PC-3 (cell line): ENCODE measurements at places on chromosomes 2 and 18. TPM values are rescaled to one million over a fixed set of nuclear protein-coding genes. Genes with fewer than 3 reads are reported as not detected.

The MAP3K19 gene
- total RNA-seq, result not detected in 2 replicates

The SGPP2 gene
- not detected in 2 replicates for total RNA-seq

The GNAL gene
- total RNA-seq, result 0.15 and 0.23 TPM in 2 replicates

The DCC gene
- total RNA-seq, result not detected in 2 replicates

The DCDC2C gene
- total RNA-seq, result not detected in 2 replicates

The LIMS3 gene
- total RNA-seq, result 0.26 TPM in 1 of 2 replicates, not detected in the other

The TDRD15 gene
- not detected in 2 replicates for total RNA-seq

The HS1BP3 gene
- 17.8 and 19.6 TPM in 2 replicates for total RNA-seq

The SEPTIN10 gene
- total RNA-seq, result 22.1 and 36.1 TPM in 2 replicates

The SERPINB11 gene
- total RNA-seq, result not detected in 2 replicates

- peak; percentile 8 for DNase-seq
Measured at GRCh38 chr2:141439524-141439923, 691.3 kb downstream of the LRP1B start.

GRCh38 chr2:146252119-146252518 lies 1592.7 kb upstream of the ACVR2A start:
- DNase-seq, result no peak

DNA sequence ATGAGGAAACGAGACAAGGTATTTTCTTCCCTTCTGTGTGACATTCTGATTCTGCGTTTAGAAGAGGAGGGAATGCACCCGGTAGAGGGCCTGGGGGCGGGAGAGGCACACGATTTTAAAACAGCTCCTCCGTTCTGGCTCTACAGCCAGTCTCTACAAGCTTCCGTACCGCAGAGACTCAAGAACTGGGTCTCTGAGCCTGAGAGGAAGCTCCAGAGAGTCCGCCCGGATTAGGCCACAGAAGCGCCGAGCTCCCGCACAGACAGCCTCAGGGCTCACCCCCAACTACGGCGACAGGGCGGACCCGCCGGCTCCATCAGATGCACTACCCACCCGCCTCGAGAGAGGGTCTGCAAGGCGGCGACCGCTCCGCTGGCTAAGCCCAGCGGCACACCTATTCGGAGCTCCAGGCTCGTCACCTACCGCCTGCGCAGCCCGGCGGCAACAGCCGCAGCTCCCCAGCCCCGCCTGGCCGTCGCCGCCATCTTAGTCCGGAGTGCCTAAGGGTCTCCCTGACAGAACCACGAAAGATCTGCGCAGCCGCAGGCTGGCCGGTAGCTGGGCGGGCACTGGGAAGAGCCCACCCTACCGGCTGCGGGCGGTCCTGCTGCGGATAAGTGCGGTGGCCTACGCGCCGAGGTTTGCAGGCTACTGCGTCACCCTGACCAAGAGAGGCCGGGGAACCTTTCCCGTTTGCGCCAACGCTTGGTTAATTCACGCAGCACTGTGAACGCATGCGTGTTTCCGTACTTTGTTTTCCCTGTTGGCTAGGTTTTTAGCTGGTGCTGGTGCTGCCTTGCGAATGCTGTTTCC lies at the start of gene NFU1:
Gene NFU1 (minus strand): TSS at position 498 of the 813 bp plus-strand sequence. CDS start 13 bp downstream, at position 485.
- DNase-seq, result peak; percentile 84

GRCh38 chr2:193527146-193527545 lies 1332.4 kb upstream of the TMEFF2 start:
- DNase-seq, result no peak

DNA sequence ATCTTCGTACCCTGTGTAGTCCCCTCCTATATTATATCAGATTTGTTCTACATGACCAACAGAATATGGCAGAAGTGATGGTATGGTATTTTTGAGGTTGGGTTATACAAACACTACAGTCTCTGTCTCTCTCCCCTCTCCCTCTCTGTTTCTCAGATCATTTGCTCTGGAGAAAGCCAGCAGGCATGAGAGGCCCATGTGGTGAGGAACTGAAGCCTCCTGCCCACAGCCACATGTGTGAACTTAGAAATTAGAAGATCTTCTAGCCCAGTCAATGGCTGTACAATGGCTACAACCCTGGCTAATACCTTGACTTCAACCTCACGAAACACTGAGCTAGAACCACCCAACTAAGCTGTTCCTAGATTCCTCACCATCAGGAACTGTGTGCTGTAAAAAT lies 250.6 kb downstream of the SMAD2 start:
- no peak for DNase-seq

- DNase-seq, result no peak
Measured at GRCh38 chr2:67416136-67416535, 19.0 kb downstream of the ETAA1 start.

- peak; percentile 45 for DNase-seq
Measured at GRCh38 chr18:29378651-29379136, 1201.8 kb upstream of the CDH2 start.

- DNase-seq, result no peak
Measured at GRCh38 chr2:193690572-193690971, 1495.8 kb upstream of the TMEFF2 start.

DNA sequence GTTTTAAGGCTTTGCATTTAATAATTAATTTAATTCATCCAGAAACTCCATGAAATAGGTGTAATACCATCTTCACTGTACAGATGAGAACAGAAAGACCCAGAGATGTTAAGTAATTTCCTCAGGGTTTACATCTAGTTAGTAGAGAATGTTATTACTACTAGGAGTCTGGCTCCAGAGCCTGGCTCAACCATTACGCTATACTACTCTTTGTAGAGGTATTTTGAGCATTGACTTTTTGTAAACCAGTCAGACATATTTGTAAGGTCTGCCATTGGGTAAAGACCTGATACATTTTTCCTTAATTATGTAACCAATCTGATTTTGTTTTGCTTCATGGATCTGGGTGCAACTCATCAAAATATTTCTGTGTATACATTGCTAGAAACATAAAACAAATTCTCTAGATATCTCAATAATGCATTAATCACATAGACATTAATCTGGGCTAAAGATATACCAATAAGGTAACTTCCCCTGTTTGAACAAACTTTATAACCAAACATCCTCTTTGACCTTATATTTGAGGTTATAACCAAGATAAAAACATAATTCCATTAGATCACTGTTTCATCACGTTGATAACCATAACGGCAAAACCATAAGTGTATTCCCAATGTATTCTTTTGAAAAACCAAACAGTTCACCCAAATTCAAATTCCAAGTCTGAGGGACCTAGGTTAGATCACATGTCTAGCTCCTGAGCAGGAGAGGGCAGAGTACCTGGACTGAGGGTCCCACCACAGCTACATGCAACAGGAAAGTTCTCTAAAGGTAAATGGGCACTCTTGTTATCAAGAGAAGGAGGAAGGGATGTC lies 135.0 kb downstream of the IKZF2 start:
- no peak for DNase-seq

- DNase-seq, result no peak
Measured at GRCh38 chr2:111909079-111909478, 10.7 kb downstream of the MERTK start.

GRCh38 chr2:235219048-235219447 lies 267.2 kb downstream of the SH3BP4 start:
- no peak for DNase-seq

- DNase-seq, result peak; percentile 97
Measured at GRCh38 chr2:113078350-113078839, 10.6 kb downstream of the IL1F10 start.

- DNase-seq, result no peak
Measured at GRCh38 chr2:217948897-217949296, 53.9 kb downstream of the TNS1 start.

DNA sequence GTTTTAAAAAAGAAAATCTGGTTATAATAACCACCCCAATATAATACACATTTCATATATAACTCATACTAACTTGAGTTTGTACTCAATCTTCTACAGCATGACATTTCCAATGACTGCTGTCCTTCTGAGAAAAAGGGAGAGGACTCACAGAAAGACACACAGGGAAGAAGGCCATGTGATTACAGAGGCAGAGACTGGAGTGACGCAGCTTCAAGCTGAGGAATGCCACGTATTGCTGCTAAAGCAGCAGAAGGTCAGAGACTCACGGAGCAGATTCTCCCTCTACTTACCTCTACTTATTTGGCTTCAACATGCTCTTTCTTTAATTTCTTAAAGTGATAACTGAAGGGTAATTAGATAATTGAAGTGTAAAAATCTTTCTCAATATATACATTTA lies 753.5 kb upstream of the PKDCC start:
- DNase-seq, result no peak

GRCh38 chr18:36441426-36442240 lies 144.1 kb downstream of the FHOD3 start:
- peak; percentile 12 for DNase-seq

DNA sequence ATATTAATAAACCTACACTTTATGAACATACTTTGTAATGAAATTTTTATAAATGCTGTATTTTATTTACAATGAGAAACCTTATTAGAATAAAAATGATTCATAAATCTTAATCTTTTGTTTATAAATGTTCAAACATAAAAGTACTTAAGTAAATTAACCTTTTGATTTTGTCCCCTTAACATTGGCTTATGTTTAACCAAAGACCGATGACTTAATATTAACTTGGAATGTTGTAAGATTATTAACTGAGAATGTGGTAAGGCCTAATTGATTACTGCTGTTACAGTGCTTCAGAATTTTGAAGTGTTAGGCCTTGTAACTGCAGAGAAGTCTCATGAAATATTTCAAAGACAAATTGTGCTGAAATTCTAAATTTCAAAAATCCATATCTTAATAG lies 5.7 kb downstream of the CPS1 start:
- no peak for DNase-seq

DNA sequence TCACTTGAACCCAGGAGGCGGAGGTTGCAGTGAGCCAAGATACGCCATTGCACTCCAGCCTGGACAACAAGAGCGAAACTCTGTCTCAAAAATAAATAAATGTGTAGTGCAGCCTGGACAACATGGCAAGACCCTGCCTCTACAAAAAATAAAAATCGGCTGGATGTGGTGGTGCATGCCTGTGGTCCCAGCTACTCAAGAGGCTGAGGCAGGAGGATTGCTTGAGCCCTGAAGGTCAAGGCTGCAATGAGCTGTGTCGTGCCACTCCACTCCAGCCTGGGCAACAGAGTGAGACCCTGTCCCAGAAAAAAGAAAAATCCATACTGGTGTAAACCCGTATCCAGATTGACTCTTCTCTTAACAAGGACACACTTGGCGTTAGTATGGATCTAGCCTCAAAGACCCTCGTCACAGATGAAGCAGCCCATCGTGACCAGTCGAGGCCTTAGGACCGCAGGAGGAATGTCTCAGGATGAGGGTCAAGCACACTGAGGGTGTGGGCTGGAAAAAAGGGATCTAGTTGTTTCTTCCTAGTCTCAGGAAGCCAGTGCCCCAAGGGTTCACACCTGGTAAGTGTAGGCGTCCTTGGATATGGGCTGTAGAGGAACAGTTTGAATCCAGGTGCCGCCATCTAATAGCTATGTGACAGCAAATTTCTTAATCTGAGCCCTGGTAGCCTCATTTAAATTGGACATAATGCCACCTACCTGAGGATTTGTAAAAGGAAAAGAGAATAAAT lies 4.0 kb upstream of the GPBAR1 start:
- no peak for DNase-seq

DNA sequence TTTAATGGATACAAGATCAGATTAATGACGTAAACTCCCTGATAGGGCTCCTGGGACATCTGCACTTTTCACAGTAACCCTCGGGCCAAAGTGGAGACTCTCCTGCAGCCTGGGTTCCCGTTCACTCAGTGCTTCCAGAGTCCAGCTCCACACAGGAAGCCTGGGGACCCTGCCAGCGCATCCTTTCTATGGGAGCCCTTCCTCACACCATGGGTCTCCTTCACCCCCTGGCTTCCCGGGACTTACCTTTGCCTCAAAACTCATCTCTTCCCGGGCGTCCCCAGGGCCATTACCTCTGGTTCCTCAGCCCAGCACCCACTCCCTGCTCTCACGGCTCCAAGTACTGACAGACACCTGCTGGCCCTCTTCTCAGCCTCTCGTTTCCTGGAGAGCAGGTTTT lies 40.7 kb upstream of the KLF11 start:
- no peak for DNase-seq

DNA sequence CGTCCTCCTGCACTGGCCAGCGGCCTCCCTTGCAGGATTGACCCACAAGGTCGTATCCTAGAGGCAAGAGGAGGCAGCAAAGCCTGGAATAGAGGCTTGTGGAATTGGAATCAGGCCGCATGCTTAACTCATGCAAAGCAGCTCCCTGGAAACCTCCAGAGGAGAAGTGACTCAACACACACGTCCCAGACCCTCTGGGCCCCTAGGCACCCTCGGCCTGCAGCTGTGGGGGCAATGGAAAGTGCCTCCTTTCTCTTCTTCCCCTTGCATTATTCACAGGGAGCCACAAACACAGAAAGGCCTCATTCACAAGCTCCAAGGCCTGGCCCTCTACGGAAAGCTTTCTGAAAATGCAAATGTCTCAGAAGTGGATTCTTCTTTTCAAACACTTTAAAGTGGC lies 19.6 kb downstream of the SPATA3 start:
- DNase-seq, result no peak

DNA sequence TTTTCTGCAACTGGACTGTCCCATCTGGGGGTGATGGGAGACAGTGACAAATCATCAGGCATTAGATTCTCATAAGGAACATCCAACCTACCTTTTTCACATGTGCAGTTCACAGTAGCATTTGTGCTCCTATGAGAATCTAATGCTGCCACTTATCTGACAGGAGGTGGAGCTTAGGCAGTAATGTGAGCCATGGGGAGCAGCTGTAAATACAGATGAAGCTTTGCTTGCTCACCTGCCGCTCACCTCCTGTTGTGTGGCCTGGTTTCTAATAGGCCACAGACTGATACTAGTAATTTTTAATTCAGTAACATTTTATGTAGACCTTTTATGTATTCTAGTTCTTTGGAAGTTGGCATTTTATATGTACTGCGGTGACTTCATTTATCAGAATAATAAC lies 180.1 kb upstream of the SPOPL start:
- peak; percentile 29 for DNase-seq

DNA sequence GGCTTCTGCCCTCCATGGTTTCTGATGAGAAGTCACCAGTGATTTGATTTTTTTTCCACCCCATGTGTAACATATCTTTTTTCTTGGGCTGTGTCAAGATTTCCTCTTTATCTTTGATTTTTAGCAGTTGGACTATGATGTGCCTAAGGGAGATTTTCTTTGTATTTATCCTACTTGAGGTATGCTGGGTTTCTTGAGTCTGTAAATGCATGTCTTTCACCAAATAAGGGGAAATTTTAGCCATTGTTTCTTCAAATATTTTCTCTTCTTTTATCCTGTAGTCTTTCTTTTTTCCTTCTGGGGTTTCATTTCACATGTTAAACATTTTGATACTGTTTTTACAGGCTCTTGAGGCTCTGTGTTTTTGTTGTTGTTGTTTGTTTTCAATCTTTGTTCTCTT lies 33.7 kb upstream of the PLB1 start:
- DNase-seq, result no peak

DNA sequence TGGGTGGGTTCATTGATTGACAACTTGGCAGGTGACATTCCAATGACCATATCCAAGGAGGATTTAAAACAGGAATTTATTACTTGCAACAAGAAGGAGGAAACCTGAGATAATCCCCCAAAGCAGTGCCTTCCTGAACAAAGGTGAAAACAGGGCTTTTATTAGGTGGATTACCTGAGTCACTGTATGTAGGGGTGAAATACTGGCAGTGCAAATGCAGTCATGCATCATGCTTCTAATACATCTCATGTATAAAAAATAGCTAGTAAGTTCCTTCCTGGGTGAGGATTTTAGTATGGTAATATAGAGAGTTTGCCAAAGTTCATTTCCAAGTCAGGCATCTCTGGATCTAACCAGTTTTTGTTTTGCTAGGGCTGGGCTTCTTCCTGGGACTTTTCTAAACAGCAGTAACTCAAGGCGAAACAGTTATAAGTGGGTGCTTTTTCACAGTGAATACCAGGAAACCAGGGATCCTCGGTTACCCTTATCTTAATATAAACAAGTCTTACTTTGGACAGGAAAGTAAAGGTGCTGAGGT lies 583.4 kb upstream of the LRRTM1 start:
- peak; percentile 67 for DNase-seq
